Choroid plexus epithelial cell (primary cell): ENCODE measurements at places on chromosomes 4 and X.

DNA sequence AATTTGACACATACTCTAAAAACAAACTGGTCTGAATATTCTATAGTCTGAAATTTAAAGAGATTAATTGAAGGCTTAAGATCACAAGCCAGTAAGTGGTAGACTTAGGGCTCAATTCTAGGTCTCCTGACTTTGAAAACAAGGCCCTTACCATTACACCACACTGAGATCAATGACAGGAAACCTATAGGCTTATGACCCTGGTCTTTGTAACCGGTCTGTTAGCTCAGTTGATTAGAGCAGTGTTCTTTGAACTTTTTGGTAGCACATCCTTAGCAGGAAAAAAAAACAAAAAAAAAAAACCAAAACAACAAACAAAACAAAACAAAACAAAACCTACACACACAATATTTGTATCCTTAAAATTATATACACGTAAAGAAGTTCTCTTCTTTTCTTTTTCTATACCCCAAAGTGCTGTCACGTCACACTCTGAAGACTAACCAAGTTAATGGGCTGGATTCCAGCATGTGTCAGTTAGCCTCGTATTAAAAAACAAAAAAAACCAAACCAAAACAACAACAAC is 55.4 kb downstream of the RPS6KA3 start:
- DNase-seq: no peak

GRCh38 chrX:39063702-39064101 is 262.4 kb downstream of the MID1IP1 start:
- DNase-seq: no peak

DNA sequence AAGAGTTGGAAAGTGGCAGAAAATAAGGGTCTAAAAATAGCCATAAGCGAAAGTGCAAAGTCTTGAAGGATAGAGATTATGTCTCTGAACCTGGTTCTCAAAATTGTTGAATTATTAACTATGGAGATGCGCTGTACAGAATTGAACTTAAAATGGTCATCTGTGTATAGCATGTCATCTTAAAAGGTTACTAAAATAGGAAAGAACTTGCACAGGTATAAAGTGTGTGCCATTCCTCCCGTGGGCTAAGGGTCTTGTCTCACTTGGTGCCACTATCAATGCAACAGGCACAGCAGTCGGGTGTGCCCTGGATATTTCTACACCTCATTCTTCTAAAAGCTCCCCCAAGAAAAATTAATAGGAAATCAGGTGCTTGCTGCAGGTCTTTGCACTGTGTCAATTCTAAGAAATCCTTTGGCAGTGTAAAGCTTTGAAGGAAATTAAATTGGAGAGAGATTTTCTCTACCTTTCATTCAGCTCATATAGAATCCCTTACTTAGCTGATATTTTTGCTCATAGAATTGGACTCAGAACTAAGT is 2.4 kb downstream of the SORBS2 start:
- DNase-seq: no peak

DNA sequence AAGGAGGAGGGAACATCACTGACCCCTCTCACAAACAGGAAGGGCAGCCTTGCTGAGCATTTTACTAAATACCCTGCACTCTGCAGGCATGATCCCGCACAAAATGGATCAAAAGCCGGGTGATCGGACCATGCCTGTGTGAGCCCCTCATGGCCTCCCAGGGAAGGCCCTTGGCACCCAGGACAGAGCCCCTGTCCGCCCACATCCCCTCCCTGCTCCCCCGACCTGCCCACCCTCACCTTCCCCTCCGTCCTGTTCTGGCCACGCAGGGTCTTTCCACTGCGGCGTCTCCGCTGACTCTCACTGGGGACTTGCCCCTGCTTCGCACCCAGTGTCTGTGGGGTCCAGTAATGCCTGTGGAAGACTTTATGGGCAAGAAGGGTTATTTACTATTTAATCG is 105.0 kb downstream of the HMX1 start:
- DNase-seq: no peak

DNA sequence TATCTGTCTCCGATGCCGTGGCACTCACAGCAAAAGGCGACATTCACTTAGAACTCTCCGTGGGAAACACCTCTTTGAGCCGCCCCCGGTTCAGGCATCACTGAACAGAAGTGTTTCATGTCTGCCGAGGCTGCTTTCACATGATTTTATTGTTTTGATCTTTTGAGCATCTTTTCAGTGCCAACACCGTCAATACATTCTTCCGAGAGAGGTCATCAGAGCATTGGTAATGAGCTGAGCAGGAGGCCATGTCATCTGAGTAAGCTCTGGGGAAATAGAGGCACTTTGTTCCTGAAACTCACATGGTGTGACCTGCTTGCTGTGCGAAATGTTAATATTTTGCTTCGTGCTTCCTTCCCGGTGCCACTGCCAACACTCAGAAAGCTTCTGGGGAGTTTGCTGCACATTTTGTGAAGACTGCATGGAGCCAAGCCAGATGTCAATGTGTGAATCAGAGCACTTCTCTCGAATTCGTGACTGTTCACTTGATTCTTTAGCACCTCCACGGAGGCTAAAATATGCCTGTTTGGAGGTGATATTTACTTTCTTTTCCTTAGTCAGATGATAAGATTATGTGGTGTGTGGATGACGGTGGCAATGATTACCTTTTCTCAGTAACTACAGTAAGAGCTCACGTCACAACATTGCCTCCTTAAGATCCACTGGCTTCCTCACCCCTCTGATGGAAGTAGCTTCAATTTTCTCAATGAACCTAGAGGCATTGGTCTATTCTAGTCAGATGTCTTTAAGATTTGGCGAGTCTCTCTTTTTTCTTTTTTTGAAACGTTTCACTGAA is 222.3 kb upstream of the HS3ST1 start:
- no peak for DNase-seq

DNA sequence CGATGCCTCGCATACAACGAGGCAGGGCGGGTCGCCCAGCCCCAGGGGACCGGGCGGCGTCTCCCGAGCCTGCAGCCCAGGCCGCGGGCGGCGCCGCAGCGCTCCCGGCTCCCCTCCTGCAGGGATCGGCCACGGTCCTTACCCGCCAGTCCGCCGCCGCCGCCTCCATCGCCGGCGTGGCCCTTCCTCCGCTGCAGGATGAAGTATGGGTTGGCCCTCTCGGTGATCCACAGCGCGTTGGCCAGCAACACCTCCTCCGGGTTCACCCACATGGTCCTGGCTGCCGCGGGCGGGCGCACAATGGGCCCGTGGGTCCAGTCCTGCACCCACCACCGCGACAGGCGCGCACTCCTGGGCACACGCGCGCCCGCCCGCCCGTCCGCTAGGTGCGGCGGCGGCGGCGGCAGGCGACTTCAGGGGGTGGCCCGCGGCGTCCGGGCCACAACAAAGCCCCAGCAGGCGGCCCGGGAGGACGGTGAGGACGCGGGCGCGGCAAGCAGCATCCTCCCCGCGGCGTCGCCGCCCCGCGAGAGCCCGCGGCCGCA is 339 bp downstream of the TBC1D9 start:
- DNase-seq: peak; percentile 55

DNA sequence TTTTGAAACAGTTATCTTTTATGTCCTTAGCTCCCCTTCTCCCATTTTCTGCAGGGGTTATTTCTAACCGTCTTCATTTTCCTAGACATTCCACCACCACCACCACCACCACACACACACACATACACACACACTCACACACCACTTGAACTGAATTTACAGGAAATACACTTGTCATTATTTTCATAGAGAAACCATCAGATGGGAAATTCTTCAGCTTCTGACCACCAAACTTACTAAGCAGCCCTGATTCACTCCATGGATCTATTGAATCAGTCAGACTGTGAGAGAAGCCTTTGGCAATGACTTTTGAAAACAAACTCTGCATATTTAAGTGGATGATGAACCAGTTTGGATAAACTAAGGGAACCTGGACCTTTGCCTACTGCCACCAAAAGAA is 210.1 kb upstream of the NHS start:
- no peak for DNase-seq

DNA sequence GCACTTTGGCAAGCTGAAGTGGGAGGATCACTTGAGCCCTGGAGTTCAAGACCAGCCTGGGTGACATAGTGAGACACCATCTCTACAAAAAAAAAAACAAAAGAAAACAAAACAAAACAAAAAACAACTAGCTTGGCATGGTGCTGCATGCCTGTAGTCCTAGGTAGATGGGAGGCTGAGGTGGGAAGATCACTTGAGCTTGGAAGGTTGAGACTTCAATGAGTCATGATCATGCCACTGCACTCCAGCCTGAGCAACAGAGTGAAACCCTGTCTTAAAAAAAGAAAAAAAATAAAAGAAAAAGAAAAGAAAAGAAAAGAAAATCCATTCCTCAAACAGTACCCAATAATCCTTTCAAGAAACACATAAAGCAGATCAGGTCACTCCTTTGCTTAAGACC is 14.9 kb upstream of the ERCC6L start:
- DNase-seq: no peak

GRCh38 chr4:153008578-153009199 is 72.6 kb downstream of the FHDC1 start:
- DNase-seq: no peak

- DNase-seq: peak; percentile 79
Observed at GRCh38 chr4:151676301-151676700, 84.5 kb downstream of the GATB start.

DNA sequence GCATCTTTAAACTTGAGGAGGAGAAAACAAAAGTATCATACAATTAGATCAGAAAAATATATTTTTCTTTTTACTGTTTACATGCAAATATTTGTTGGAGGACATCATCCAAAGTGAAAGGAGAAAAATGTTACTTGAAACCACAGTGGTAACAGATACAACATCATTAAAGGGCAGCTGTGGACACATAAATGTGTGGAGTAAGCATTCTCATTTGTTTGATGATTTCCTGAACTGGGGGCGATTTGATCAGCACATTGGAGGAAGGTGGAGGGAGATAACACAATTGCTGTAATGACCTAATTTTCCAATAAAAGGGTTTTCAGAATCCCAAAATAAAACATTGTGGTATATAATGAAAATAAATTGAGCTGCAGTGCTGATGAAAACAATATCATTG is 314.5 kb upstream of the HS3ST1 start:
- DNase-seq: peak; percentile 47

GRCh38 chr4:121706595-121707021 is 9.8 kb upstream of the ANXA5 start:
- peak; percentile 83 for DNase-seq

- no peak for DNase-seq
Observed at GRCh38 chr4:74168841-74169240, 10.9 kb downstream of the MTHFD2L start.

- no peak for DNase-seq
Observed at GRCh38 chrX:11265352-11265751, 27.9 kb upstream of the AMELX start.

GRCh38 chr4:128751354-128751753 is 58.1 kb upstream of the JADE1 start:
- DNase-seq: no peak

DNA sequence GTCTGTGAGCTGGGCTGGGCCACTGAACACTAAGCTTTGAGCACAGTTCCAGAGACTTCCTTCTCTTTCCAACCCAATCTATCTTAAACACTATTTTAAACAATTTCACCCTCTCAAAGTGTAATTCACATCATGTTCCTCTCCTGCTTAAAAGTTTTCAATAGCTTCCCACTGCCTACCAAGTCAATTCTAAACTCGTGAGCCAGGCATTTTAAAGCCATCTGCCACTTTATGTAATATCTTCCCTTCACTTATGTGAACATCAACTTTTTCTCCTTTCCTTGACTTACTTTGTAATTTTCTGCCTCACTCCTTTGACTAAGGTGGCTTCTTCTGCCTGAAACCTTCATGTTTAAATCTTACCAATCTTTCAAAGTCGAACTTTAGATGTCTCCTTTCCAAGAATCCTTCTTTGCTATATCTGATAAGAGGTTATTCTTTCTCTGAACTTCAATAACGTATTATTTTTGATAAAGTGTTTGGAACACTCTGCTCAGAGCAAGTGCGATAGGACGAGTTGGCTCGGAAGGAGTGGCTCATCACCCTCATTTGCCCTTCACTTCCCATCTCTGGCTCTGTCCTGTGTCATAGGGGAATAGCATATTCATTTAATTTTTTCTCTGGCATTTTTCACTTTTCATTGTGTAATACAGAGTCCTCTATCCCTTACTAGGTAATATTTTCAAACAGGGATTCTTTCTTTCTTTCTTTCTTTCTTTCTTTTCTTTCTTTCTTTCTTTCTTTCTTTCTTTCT is 13.0 kb upstream of the SPARCL1 start:
- DNase-seq: no peak

GRCh38 chr4:123585111-123585510 is 188.5 kb downstream of the SPRY1 start:
- no peak for DNase-seq

GRCh38 chrX:107675823-107676555 is 47.7 kb downstream of the PRPS1 start:
- DNase-seq: peak; percentile 74

- no peak for DNase-seq
Observed at GRCh38 chr4:111562826-111563225, 582.4 kb upstream of the FAM241A start.

DNA sequence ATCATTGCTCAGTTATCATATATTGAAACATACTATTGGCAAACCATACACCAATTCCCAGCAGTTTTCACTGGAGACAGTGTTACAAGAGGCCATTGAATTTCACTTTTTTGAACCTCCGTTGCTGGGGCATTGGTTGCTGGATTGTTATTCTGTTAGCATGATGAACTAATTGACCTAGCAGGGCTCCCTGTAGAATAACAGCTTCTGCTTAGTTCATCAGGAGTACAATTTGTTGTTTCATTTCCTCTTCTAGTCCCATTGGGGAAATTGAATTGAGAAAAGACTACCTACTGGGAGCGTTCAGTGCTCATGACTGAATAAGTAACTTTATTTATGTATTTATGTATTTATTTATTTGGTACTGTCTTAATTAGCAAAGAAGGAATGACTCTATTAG is 151.6 kb downstream of the SLIT2 start:
- DNase-seq: no peak

DNA sequence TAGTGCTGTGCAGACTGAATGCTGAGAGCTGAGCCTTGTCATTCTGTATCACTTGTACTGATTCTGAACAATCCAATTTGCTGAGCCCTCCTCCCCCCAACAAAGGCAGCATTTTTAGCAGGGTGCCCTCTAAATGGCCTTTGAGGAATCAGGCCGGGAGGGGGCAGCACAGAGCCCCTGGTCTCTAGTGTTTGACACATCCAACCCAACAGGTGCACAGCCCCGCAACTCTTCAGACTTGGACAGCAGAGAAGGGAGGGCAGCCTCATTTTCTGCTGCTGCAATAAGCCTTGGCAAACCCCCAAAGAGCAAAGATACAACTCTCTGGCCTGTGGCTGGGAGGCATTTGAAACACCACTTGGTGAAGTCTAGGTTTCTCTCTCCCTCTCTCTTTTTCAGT is 3.4 kb downstream of the ATP1B4 start:
- peak; percentile 23 for DNase-seq

- no peak for DNase-seq
Observed at GRCh38 chr4:19520939-19521520, 730.7 kb upstream of the SLIT2 start.

- DNase-seq: no peak
Observed at GRCh38 chrX:12804655-12805054, 13.4 kb downstream of the PRPS2 start.

GRCh38 chr4:87309625-87310024 is 13.1 kb downstream of the HSD17B13 start:
- peak; percentile 54 for DNase-seq

- DNase-seq: no peak
Observed at GRCh38 chr4:3781997-3782930, 16.1 kb downstream of the ADRA2C start.

GRCh38 chrX:139563251-139563650 is 32.7 kb downstream of the F9 start:
- no peak for DNase-seq

GRCh38 chrX:150990910-150991309 is 7.8 kb downstream of the HMGB3 start:
- DNase-seq: no peak

GRCh38 chr4:13461191-13461905 is 22.8 kb downstream of the RAB28 start:
- peak; percentile 48 for DNase-seq
